ENCODE measurements at places on chromosomes 3 and 15. TPM values are rescaled to one million over a fixed set of nuclear protein-coding genes. Genes with fewer than 3 reads are reported as not detected.

Gene VEPH1
- 3.0 TPM for total RNA-seq

Gene POLQ
- total RNA-seq = 0.40 TPM

Gene EPHB1
- total RNA-seq = 1.0 TPM

Gene SI
- not detected for total RNA-seq

Gene TNIK
- 6.3 TPM for total RNA-seq

Gene RTP4
- 2.4 TPM for total RNA-seq

Gene ERC2
- total RNA-seq = 6.7 TPM

Gene MST1R
- 2.1 TPM for total RNA-seq

Gene DUOXA2
- total RNA-seq = not detected

Gene C3orf49
- total RNA-seq = not detected

Gene RGMA
- 31.6 TPM for total RNA-seq

Gene PRTG
- total RNA-seq = 7.7 TPM

Gene CA12
- total RNA-seq = 3.3 TPM

Gene CADPS
- 2.3 TPM for total RNA-seq

Gene DUOXA1
- total RNA-seq = 1.2 TPM

Gene RNU5B-1
- not detected for total RNA-seq

Gene ZKSCAN7
- 7.6 TPM for total RNA-seq

Gene HDC
- total RNA-seq = 1.2 TPM

Gene C15orf62
- total RNA-seq = 1.2 TPM

Gene MYL3
- total RNA-seq = 4.3 TPM

Gene SEMA7A
- total RNA-seq = 3.2 TPM

Gene AMT
- 13.3 TPM for total RNA-seq

Gene SLC28A2
- not detected for total RNA-seq

Gene SKIL
- 39.6 TPM for total RNA-seq

Gene TGM5
- total RNA-seq = not detected

Gene GNAT1
- total RNA-seq = not detected

Gene DNAJC13
- 39.7 TPM for total RNA-seq

Gene UBAP1L
- 6.5 TPM for total RNA-seq

Gene TTLL13
- 0.15 TPM for total RNA-seq

Gene TPM1
- total RNA-seq = 319 TPM

Gene CPA3
- total RNA-seq = 4.1 TPM

Gene CACNA2D2
- total RNA-seq = 1.1 TPM

Gene EBLN2
- 14.9 TPM for total RNA-seq

Gene GPR171
- not detected for total RNA-seq

Gene TTC14
- 46.1 TPM for total RNA-seq

Gene PRSS50
- total RNA-seq = 0.69 TPM

Gene GMNC
- 0.36 TPM for total RNA-seq

Gene A4GNT
- total RNA-seq = not detected

Gene GPR176
- total RNA-seq = 1.8 TPM

Gene IL5RA
- total RNA-seq = 7.9 TPM

Gene EFL1
- 9.8 TPM for total RNA-seq

Gene WNT7A
- total RNA-seq = not detected

Gene ARPIN
- 14.2 TPM for total RNA-seq

Measured in ovary (tissue), 10 donors.